ENCODE measurements at places on chromosomes 1 and 21. TPM values are rescaled to one million over a fixed set of nuclear protein-coding genes. Genes with fewer than 3 reads are reported as not detected.
A peak's percentile ranks its signal among the peaks of the same experiment; 100 is the strongest.

CELF3 gene
- not detected for total RNA-seq

COL8A2 gene
- total RNA-seq = 24.4 TPM

C8A gene
- not detected for total RNA-seq

AHCTF1 gene
- total RNA-seq = 36.0 TPM

- DNase-seq = no peak
Measured at GRCh38 chr1:170360601-170361000, 171.4 kb upstream of the GORAB start.

GRCh38 chr1:57854436-57854835 is 430.6 kb upstream of the DAB1 start:
- DNase-seq = no peak

DNA sequence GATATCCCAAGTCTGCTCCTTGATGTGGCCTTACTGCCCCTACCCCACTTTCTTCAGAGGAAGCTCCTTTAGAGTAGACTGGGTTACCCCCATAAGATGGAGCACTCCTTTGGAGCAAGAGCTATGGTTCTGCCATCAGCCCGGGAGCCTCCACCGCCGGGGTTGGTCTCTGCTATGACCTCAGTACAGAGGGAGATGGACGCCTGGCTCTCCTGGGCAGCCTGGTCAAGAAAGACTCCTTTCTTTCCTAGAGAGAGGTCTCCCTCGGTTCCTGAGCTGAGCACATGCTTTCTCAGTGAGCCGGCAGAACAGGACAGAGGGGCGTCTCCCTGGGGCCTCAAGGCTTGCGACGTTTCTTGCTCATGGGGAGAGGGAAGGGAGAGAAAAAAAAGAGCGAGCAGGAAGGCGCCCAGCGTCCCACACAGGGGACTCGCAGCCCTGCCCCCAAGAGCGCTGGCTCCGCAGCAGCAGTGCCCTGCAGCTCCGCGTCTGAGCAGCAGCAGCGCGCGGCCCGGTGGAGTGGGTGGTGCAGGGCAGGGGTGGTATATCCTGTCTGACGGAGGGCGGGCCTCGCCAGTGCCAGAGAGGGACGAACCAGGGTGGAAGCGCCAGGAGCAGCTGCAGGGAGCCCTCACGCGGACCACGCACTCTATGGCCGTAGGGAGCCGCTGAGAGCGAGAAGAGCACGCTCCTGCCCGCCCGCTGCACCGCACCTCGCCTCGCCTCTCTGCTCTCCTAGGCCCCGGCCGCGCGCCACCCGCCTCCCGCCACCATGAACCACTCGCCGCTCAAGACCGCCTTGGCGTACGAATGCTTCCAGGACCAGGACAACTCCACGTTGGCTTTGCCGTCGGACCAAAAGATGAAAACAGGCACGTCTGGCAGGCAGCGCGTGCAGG is at the start of gene PKP1:
Gene PKP1 (plus strand): TSS at position 576 of the 899 bp plus-strand sequence. CDS start 197 bp downstream, at position 773.
- DNase-seq = peak; percentile 66

GRCh38 chr1:27342391-27342777 is 562 bp downstream of the SYTL1 start:
- no peak for DNase-seq

DNA sequence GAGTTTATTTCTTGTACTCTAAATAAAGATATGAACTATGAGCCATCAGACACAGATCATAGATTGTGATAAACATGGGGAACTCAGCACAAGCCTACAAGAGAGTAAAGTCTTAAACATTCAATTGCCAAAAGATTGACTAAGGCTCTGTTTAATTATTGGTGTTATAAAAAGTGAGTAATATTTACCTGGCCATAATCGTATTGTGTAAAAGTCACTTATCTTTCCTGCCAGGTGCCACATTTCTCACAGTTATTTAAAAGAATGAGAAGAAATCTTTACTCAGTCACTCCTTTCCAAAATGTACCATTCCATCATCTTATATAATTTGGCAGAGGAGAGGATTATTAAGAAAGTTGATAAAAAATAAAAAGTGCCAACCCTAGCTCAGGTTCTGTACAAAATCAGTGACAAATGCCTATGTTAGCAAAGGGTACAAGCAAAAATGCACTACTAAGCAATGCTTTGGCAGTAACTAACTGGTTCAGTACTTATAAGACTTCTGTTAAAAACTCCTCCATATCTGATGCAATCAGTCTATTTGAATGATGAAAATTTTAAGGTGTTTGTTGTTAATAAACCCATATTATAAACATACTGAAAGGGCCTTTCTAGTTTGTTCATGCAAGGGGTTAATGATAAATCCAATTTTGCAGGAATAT is 5.8 kb upstream of the NR5A2 start:
- no peak for DNase-seq

DNA sequence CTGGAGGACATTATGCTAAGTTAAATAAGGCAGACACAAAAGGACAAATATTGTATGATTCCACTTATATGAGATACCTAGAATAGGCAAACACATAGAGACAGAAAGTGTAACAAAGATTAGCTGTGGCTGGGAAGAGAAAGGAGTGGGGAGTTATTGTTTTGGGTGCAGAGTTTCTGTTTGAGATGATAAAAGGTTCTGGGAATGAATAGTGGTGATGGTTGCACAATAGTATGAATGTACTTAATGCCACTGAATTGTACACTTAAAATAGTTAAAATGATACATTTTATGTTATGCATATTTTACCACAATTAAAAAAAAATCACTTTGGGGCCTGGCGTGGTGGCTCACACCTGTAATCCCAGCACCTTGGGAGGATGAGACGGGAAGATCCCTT is 21.2 kb upstream of the ERO1B start:
- DNase-seq = no peak

DNA sequence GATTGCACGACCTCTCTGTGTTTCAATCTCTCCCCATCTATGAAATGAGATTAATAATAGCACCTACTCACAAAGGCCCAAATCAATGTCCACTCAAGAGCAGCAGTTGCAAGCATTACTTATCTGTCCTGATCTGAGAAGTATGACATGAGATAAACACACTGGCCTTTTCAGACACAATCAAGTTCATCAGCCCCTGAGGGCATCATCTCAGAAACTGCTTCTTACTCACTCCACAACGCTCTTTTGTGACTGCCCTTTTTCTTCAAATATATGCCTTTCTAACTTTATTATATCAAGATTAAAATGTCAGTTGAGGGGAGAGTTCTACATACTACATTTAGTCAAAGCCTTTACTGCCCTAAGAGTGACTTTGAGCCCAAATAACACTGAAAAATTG is 371.9 kb upstream of the SPAG17 start:
- DNase-seq = no peak

- no peak for DNase-seq
Measured at GRCh38 chr1:246067432-246068216, 439.5 kb downstream of the SMYD3 start.

GRCh38 chr1:24862775-24863483 is 67.1 kb downstream of the RUNX3 start:
- DNase-seq = no peak

DNA sequence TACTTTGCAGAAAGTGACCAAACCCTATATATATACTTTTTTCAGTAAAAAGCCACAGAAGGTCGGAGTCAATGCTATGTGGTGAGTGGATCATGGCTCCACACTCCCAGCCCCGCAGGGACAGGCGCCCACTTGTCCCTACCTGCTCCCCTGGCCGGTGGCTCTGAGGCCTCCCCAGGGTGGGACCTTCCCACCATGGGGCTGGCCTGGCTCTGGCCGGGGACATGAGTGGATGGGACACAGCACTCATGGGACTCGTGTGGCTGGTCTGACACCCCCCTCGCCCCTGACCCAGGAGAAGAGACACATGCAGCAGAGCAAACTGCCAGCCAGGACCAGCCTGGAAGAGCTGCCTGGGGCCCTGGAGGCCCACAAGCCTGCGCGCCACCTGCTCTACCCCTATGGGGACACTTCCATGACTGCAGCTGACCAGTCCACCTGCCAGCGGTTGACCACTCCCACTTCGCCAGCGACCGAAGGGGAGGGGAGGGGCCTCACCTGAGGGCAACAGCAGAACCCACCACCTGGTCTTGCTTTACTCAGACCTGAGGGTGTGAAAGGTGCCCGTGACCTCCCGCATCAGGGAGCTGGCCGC is 2.2 kb downstream of the SPATC1L start:
- DNase-seq = no peak
